ENCODE measurements at places on chromosomes 16 and 17.
A peak's percentile ranks its signal among the peaks of the same experiment; 100 is the strongest.

GRCh38 chr17:40415390-40415789 is 2.3 kb downstream of the TOP2A start:
- DNase-seq = no peak

DNA sequence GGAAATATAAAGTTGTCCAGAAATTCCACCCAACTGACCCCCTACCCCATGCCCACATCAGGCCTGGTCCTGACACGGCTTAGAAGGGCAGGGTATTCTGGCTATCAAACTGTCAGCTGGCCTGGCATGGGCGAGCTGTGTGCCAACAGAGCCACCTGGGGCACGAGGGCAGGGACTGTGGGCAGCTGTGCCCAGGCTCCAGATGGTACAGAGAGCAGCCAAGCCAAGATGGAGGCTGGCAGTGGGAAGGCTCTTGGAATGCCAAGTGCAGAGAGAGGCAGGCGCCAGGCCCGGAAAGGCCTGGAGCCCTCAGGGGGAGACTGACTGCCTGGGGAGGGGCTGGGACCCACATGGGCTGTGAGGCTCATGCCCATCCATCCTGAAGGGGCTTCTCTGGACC is 24.3 kb upstream of the PHF12 start:
- DNase-seq = no peak

DNA sequence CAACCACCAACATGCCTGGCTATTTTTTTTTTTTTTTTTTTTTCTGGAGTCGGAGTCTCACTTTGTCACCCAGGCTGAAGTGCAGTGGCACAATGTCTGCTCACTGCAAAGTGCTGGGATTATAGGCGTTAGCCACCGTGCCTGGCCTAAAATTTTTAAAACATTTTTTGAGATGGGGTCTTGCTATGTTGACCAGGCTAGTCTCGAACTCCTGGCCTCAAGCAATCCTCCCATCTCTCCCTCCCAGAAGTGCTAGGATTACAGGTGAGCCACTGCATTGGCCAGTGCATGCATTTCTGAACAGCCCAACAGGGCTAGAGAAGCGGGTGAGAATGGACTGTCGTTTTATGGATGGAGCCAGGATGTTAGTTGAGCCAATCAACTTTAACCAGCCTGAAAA is 72.4 kb downstream of the ERCC4 start:
- no peak for DNase-seq

DNA sequence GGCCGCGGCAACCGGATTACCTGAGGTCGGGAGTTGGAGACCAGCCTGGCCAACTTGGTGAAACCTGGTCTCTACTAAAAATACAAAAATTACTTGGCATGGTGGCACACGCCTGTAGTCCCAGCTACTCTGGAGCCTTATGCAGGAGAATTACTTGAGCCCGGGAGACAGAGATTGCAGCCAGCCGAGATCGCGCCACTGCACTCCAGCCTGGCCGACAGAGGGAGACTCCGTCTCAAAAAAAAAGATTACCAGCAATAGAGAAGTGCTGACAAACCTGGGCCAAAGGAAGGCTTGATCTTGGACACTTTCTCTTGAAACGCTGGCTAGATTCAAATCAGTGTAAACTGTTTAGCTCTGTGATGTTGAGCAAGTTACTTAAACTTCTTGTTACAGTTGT is 4.3 kb downstream of the MT1H start:
- no peak for DNase-seq

DNA sequence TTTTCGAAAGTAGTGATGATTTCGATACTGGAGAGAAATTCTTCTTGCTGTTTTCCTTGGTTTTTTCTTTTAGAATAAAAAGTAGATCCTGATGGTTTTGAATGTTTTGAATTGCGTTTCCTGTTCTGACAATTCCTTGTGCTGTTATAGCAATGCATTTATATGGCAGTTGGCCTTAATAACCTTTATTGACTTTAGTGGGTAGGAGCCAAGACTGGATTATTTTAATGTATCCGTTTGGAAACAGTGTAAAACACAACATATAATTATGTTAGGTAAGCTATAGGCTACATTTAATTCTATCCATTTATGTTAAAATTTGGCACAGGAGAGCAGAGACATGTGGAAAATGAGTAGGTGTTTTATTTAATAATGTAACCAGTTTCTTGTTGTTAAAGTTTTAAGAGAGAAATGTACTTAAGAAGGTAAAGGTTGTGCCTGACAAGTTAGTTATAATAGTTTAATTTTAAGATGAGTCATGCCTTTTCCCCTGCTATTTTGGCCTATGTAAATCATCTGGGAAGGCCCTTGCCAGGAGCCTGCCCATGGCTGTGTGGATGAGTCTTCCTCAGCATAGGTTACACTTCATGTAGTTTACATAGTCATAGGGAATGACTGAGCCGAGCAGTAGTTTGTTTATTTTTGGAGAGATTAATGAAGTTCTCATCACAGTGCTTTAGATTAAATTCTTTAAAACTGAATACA is 189.9 kb downstream of the FTO start:
- DNase-seq = no peak

DNA sequence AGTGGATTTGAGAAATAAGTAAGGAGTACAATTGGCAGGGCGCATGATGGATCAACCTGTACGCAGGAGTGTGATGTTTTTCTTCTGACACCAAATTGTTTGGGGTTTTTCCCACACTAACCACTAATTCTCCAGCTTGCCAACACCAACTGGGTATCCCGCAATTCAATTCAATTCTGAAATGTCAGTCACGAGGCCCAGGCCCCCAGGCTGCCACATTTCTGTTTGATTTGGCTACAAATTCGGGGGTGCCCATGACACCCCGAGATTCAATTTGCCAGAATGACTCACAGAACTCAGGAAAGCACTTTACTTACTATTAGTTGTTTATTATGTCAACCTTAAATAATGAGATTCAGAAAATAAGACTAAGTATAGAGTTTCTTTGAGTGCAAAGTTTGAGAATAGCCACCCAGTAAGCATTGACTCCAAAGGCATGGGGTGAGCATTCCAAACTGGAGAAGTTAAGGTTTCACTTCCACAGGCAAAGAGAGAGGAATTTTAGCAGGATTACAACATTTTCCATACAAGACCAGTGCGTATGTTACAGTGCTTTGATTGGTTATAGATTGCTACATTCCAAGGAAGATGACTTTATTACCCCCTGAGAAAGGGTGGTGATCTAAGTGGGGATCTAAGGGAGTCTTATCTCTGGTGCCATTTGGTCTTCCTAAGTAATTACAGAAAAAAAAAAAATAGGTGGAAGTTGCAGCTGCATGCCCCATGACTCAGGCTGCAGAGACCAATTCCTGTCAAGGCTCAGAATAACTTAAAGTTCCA is 11.5 kb downstream of the SLC46A1 start:
- DNase-seq = no peak

DNA sequence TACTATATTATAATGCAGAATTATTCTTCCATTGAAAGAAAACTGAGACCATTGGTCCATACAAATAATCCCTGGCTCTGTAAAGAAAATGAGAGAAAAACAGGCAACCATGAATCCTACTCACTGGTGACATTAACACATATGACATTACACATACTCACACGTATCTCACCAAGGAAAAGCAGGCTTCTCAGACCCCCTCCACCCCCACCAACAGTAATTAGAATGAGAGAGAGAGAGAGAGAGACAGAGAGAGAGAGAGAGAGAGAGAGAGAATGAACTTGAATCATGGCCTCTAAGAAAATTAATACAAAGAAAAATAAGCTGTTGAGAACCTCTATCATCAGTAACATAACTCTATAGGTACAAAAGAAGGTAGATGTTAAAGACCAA is 132.0 kb downstream of the SNX11 start:
- no peak for DNase-seq

DNA sequence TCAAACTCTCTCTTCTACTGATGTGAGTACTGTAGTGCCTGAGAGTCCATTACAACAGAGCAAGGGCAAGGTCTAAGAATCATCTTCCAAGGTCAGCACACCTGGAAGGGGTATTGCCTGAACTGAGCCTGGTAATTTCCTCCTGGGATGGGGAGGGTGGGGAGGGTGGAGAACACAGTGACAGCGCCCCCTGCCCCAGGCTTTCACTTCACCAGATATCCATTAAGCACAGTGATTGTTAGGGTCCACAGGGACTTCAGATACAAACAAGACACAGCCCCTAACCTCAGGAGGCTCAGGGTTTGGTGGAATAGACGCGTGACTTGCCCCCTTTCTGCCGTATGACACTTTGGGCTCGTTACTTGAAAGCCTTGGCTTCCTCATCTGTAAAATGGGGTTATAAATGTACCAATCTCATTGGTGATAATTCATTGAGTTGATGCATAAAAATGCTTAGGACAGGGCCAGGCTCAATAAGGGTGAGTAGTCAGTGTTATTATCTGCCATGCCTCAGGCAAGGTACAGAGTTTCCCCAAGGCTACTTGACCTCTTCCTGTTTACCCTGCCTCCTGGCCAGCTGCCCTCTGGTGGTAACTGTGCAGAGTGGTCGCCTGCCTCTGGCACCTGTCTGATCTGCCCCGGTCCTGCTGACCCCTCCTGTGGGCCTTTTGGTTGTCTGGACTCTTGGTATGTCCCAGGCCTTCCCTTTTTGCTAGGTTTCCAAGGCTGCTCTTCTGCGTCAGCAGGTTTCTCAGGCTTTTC is 13.1 kb upstream of the BRD7 start:
- no peak for DNase-seq

DNA sequence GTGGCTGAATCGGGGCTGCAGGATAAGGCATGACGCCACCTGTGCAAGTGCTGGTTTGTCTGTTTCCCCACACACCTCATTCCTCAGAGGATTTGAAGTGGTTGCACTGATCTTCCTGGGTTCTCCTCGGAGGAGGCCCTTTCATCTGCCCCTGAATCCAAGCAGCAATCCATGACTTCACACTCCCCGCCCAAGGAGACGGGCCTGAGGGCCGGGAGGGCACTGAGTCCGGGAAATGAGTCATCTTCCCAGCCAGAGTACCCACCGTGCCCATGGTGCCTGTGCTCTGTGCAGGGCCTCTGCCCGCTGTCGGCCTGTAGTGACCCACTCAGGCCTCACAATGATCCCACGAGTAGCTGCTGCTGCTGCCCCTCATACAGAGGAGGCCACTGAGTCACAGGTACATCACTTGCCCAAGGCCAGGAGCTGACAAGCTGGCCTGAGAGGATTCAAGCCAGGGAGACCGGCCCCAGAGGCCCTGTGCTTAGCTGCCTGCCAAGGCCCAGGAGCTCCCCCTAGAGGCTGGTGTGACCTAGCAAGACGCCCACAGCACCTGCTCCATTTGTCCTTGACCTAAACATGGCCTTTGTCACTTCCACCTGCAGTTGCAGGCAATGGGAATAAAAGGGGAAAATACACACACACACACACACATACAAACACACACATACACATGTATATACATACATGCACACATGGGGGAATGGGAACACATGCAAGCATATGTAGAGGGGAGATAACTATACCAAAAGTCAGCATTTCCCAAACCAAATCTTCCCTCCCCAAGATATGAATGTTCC is 240.0 kb downstream of the C16orf95 start:
- DNase-seq = peak; percentile 80

All from upper lobe of right lung (tissue), 1 donor.